ENCODE measurements at places on chromosomes 7 and 10.

DNA sequence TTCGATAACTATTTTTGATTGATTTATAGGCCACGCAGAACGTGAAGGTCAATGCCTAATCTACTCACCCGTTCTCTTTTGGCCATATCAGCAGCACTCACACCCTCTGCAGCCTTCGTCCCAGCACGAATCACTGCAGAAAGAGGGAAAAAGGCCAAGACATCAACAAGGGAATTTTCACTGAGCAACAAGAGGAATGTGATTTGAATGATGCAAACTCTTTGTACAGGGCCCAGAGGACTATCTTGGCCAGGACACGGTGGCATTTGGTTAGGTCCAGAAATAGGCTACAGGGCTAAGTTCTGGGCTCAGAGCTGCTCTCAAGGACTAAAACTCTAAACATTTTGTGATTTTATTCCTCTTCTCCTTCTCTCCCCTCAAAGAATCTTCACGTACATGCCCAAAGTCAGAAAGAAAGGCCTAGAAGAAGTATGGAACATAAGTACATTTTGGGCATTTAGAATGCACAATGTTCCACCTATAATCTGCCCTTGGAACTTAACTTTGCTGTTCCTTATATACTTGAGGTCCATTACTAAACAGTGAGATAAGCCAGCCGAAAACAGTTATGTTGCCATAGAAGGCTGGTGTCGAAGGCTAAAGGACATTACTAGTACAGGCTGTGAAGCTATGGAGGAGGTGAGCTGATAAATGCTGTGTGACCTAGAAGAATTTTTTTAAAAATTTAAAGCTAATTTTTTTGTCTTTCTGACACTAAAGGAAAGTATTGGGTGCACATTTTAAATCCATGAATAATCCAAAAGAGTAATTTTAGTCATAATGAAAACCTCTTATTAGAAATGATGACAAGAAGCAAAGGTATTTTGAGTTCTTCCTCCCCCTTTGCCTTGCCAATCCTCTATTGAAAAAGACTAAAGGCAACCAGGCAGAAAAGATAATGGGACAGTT is 20.0 kb downstream of the RBM28 start:
- no peak for DNase-seq

DNA sequence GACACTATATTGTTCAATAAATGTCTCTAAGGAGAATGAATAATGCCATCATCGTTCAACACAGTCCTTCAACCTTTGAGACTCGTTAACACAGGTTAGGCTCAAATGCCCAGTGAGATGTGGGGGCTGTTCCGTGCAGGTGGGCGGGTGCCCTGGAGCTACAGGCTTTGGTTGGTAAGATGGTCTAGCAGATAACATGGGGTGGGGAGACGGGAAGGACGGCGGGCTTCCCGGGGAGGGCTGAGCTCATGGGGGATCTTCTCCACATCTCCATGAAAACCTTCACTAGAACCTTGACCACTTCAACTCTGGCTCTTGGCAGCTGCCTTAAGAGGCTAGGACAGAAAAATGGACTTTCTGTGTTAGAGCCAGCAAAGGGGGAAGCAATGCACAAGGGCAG is 134.1 kb upstream of the TCERG1L start:
- no peak for DNase-seq

DNA sequence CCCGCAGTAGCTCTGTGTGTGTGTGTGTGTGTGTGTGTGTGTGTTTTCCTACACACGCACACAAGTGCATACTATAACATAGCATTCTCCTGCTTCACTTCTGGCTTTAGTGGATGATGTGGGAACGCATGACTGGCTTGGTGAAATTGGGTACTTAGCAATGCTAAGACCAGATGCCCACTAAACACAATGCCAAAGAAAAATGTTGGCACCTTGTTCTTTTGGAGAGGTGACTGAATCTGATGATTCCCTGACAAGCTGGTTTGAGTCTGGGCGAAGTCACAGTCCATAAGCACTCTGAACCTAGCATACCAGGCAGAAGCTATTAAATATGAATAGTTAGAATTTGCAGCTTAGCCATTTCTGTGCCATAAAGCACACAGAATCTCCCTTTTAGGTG is 68.0 kb upstream of the CDCA7L start:
- no peak for DNase-seq

DNA sequence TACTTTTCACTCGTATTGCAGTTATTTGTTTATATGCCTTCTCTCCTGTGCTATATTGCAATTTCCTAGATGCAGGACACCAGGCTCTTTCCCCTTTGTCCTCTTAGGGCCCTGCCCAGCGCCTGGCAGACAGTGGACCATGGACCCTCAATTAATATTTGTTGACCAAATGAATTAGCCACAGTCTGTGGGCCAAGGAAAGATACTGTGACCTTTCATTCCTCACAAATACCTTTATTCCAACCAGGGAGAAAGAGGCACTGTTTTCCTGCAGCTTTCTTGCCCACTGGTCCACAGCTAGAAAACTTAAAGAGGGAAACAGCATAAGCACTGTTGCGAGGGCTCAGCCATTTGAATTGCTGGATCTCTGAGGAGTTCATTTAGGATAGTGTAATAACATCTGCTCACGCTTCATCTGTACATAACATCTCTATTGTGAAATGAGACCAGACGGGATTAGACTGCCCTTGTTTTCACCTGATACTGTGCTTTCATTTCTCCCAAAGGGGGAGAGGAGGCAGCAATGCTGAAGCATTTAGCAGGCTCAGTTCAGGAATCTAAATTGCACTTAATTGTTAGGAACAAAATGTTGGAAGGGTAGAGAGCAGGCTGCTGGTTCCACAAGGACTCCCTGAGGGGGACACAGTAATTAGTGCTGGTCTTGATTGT is 46.7 kb downstream of the TNS3 start:
- no peak for DNase-seq

GRCh38 chr7:4069268-4070095 is 612.6 kb upstream of the FOXK1 start:
- no peak for DNase-seq

DNA sequence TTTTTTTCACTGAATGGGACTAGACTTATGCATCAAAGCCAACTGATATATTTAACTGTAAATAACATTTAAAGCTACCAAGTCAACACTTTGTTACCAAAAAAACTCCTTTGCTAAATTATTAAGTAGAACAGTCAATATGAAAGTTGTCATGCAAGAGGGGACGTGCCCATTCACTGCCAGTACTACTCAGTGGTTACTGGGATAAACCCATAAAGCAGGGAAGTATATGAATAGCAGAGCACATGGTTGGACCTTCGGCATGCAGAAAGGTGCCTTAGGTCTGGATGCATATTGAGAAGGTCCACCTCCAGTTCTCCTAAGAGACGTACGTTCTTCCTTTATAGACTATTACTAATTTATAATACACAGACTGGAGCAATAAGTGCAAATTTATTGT is 120.1 kb downstream of the SVOPL start:
- DNase-seq: no peak

DNA sequence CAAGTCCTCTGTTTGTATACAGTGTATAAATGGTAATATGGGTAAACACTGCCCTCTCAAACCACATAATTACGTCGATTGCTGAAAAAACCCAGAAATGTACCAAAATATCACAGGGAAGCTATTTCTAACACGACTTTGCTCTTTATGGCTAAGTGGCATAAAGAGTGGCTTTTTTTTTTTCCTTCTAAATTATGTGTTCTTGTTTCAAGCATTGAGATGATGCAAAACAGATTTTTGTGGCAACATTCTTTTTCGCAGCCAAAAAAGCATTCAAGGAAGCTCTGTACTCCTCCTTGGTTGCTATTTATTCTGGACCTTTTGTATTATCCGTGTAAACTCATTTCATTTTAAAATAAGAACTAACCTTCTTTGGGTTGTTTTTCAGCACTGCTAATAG is 138.9 kb downstream of the VTI1A start:
- DNase-seq: no peak

DNA sequence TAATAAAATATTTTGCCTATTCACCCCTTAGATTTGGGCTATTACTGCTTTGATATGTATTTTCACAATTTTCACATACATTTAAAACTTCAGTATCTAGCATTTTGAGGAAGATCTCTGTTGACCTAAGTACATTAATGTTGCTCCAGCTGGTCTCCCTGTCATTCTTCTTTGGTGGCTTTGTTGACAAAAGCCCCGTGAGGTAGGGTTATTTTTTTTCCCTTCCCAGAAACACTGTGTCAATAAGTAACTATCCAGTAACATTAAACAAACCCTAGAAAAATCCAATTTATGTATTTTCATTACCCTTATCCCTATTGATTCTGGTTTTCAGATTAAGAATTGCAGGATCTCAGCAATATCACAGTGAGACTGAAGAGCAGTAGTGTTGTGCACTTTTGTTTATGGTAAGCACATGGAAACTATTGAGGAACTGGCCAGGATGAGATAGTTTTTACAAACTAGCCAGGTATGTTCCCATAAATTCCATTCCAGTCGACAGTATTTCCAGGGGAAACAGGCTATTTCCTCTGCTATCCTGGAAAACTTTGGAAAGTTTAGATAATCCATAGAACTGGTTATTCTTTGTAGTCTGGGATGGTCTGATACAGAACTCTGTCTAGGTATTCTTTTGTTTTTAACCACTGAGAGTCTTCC is 198.2 kb downstream of the PON1 start:
- no peak for DNase-seq

GRCh38 chr7:73995330-73995729 is 32.6 kb upstream of the ELN start:
- no peak for DNase-seq

- DNase-seq: no peak
Observed at GRCh38 chr10:106938513-106938912, 226.0 kb downstream of the SORCS1 start.

GRCh38 chr7:97005183-97006054 is at the start of gene DLX6:
Gene DLX6 (plus strand): TSS chr7:97005553. CDS start chr7:97005978, 425 bp downstream.
- no peak for DNase-seq

DNA sequence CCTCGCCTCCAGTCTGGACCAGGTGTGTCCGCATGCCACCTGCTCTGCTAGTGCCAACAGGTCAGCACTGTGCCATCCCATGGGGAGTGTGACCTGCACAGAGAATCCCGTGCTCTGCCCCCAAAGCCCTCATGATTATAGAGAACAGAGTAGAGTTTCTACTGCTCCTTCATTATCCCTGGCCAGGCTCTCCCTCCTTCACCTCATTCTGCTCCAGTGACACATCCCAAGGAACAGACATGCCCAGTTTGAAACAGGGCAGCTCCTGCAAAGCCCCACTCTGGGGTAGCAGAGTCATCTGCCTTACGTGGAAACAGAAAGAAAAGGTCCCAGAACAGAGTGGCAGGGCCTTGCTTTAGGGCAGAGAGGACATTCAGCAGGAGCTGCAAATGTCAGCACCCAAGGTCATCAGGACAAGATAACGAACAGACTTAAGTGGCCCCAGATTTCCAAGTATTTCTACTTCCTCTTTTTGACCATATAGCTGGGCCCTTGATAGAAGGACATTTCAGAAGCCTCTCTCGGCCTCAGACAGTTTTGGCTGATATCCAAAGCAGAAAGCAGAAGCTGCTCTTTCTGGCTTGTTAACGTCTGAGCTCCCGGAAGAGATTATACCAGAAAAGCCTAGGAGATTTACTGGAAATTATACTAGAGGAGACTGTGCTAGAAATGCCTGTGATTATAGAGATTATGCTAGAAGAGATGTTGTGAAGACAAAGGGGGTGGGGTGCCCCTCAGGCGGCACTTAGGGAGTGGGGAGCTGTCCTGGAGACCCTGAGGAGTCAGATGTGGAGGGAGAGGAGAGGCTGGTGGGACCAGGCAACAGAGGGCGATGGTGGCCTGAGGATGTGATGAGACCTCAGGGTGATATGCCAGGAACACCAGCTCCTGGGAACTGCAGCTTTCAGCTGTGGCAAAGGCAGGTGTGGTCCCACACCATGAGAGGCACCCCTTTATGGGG is 12.6 kb downstream of the TMEM176B start:
- no peak for DNase-seq

- no peak for DNase-seq
Observed at GRCh38 chr7:38052786-38053185, 125.3 kb upstream of the STARD3NL start.

DNA sequence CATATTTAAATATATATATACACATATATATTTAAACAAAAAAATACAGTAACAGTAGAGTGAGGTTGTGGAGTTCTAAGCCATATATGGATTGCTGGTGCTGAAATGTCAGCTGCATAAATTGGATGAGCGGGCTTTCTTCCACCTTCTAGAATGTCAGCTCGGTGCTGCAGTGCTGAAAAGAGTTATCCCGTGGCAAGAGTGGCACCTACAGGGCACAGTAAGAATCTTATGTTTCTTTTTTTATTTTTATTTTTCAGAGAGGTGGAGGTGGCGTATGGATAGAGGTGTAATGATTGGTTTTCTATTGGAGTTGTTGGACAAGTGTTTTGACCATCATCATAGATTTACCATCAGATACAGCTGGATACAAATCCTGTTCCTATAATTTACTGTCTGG is 86.2 kb upstream of the DYNC1I1 start:
- DNase-seq: peak; percentile 60

DNA sequence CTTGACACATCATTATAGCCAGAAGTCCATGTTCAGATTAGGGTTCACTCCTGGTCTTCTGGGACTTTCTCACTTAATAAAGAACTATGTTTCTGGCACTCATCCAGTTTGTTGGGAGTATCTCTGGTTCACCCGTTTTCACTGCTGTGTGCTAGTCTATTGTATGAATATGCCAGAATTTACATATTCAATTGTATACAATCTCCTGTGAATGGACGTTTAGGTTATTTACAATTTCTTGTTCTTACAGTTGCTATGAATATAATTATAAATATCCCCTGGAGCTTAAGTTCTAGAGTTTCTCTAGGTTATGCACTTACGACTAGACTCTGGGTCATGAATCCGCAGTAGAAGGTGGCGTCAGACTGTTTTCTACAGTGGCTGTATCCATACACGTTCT is 20.0 kb upstream of the RBM33 start:
- no peak for DNase-seq

DNA sequence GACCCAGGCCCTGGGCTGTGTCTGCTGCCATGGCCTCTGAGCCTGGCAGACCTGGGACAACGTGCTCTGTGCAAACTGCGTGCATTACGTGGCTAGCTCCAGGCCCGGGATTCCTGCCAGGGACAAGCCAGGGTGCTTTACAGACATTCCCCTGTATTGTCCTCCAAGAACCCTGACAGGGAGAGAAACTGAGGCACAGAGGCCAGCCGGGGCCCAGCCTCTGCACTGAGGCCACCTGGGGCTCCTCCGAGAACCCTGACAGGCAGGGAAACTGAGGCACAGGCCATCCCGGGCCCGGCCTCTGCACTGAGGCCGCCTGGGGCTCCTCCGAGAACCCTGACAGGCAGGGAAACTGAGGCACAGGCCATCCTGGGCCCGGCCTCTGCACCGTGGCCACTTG is 64.9 kb downstream of the CFAP46 start:
- DNase-seq: no peak

- DNase-seq: no peak
Observed at GRCh38 chr10:110504111-110504735, 6.5 kb downstream of the DUSP5 start.

DNA sequence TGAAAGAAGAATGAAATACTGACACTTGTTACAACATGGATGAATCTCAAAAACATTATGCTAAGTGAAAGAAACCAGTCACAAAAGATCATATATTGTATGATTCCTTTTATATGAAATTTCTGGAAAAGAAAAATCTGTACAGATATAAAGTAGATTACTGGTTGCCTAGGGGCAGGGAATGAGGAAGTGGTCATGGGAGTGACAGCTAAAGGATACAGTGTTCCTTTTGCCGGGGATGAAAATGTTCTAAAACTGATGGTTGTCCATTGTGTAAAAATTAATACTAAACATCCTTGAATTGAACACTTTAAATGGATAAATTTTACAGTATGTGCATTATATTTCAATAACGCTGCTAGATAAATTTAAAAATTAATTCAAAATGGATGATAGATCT is 25.1 kb downstream of the ALOX5 start:
- no peak for DNase-seq

Data from urothelium cell line (cell line).